Neural crest cell (in vitro differentiated cells): ENCODE measurements at places on chromosomes 5 and 9. TPM values are rescaled to one million over a fixed set of nuclear protein-coding genes. Genes with fewer than 3 reads are reported as not detected.

The PCDHGB5 gene
- 0.91 and 1.5 TPM in 2 replicates for total RNA-seq

The CDH9 gene
- total RNA-seq = 0.14 TPM in 1 of 2 replicates, not detected in the other

- no peak for DNase-seq
These were observed 78.5 kb downstream of the KIF4B start for GRCh38 chr5:155091768-155092717.

- DNase-seq = no peak
These were observed 61.0 kb downstream of the CTSL start for GRCh38 chr9:87786876-87787275.

DNA sequence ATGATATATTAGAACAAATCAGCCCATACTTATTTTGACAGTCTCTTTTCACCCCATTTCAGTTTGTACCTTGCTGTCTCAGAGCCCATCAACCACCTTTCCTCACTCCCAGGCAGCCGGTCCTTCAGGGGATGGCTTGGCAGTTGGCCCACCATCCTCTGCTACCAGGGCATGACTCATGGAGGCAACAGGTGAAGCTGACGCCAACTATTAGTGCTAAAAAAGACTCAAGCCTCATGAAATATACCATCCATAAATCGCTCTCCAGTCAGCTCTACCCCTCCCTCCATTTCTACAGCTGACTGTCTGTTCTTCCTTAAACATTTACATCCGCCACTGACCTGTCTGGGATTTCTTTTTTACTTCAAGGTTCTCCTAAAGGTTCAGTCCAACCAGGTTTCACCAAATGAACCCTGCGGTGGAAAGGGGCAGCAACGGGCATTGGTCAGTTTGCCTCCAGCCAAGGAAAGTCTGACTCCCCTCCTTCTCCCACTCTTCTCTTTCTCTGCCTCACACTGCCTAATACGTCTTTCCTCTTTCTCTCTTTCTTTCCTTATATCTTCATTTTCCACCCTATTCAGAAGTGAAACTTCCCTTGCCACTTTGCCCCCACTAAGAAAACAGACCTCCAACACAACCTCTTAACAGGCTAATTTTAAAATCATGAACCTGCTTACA, 439.1 kb downstream of the RAB3C start:
- DNase-seq = no peak

GRCh38 chr9:14524873-14525515, 168.2 kb downstream of the ZDHHC21 start:
- no peak for DNase-seq

GRCh38 chr5:126182971-126183695, 240.1 kb upstream of the GRAMD2B start:
- no peak for DNase-seq

DNA sequence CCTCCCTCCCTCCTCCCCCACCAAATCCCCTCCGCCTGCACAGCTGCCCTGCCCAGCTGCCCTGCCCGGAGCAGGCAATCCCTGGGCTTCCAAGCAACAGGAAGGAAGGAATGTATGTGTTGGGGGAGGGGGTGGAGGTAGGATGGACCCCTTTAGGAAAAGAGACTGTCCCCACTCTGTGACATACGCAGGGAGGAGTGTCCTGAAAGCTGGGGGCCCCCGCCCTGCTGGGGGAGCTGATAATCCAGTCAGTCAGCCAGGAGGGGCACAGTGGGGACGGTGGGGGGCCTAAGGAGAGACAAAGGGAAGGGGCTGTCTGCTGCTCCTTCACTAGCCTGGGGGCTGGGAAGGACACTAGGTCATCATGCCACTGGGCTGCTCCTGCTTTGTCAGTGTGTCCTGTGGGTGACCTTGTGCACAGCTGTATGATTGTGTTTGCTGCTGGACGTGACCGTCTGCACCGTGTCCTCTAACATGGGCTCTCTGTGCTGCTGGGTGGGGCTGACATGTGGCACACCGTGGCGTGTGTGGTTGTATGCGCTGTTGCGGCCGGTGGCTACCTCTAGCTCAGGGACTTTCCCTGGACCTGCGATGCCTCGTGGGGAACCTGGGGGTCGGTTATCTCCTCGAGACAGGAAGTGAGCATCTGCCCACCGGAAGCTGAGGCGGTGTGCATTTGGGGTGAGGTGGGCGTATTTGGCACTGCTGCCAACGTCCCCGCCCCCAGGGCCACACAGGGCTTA, 3.0 kb downstream of the N4BP3 start:
- peak; percentile 31 for DNase-seq

DNA sequence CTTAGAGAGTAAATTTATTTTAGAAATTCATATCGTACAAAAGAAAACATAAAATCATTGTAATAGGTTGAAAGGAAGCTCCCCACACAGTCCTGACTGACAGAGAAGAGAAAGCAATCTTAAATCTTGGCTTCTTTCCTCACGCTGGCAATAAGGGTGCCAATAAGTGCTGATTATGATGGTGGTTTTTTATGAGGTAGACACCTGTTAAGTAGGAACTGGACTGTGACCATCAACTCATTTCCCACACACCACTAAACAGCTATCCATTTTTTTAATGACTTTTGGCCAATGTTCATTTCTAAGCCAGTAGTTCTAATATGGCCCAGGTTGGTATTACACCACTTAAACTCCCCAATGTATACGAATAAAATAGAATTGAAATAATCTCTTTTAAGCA, 893.5 kb upstream of the NUDT12 start:
- no peak for DNase-seq

GRCh38 chr5:160198146-160198545, 31.2 kb upstream of the FABP6 start:
- DNase-seq = no peak

DNA sequence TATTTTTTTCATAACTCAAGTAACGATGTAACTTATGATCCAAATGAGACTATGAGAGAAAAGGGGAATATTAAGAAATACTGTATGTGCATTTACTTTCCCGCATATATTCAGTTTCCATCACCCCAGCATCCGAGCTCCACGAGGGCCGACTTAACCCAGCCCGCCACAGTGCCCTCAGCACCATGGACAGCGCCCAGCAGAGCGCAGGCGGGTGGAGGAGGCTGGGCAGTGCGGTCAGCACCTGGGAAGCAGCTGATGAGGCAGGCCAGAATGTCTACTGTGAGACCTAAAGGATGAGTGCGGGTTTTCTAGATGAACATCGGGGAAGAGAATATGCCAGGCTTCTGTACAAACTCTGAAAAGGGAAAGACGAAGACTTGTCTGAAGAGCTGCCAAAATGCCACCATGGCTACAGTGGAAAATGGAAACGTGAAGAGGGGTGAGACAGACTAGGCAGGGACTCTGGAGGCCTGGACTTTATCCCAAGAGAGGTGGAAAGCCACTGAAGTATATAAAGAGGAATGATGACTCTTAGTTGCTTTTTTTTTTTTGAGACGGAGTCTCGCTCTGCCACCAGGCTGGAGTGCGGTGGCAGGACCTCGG, 34.5 kb upstream of the MED27 start:
- peak; percentile 79 for DNase-seq

- no peak for DNase-seq
These were observed 188.8 kb downstream of the COMMD10 start for GRCh38 chr5:116273448-116274242.

DNA sequence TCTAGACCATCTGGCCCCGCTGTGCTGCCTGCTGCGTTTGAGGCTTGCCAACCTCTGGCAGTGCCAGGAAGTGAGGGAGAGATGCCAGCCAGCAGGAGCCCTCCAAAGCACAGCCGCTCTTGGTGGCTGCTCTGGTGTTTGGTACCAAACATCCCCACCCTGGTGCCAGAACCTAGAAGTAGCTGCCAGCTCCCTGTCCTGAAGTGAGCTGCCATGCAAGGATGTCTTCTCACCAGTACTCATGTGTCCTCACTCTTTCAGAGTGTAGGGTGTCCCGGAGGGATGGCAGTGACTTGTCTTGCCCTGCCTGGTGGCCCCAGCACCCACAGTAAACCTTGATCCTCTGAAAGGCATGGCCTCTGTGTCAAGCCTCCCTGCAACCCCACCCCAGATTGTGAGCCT, 43.4 kb downstream of the AMBP start:
- DNase-seq = no peak

GRCh38 chr9:122040561-122041242, 52.4 kb downstream of the TTLL11 start:
- no peak for DNase-seq

DNA sequence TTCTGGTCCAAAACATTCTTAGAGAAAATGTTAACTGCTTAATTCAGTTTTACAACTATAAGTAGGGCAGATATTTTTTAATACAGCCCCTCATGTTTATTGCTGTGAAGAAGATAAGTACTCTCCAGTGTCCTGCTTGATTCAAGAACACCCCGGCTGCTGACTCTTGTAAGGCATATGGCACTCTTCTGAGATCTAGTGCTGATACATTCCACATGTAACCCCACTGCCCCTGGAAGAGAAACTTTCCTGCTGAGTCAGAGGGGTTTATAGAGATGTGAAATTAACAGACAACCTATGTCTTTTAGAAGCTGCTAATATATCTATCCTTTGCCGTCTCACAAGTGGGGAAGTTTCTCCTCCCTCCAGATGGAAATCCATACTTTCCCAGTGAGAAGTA, 1.0 kb upstream of the MINAR2 start:
- no peak for DNase-seq

DNA sequence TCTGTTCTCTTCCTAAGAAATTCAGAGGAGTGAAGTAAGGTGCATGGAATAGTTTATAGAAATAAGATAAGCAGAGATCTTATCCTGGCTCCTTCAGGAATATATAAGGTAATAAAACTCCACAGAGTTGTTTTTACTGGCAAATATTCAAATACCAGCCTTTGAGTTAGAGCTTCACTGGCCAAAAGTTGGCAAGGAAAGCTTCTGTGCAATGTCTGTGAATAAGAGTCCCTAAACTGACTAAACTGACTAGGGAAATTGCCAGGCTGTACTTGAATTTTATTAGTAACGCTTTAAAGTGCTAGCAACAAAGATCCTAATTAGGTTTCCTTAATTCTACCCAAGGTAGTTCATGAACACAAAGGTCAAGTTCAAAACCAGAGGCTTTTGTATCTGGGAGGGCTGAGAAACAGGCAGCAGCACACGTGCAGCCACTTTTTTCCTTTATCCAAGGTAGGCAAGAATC, 131.1 kb upstream of the MPDZ start:
- DNase-seq = no peak

- no peak for DNase-seq
These were observed 23.3 kb upstream of the CDH10 start for GRCh38 chr5:24668050-24668449.

GRCh38 chr5:112419986-112420864, 1.1 kb upstream of the EPB41L4A start:
- DNase-seq = peak; percentile 80

DNA sequence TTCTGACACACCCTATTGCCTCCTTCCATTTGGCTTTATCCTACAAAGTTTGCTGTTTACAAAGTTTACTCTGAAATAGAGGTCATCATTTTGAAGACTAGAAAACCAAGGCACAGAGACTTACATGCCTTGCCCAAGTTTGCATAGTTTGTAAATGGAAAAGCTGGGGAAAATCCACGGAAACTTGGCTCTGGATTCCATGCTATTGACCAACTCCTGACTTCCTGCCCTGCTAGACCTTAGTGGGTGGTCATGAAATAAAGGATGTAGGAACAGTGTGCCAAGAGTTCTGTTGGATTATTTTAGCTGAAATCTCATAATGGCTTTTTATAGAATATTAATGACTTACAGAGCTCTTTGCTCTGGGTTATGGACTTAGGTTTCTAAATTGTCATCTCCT, 69.5 kb downstream of the GRIA1 start:
- DNase-seq = no peak

DNA sequence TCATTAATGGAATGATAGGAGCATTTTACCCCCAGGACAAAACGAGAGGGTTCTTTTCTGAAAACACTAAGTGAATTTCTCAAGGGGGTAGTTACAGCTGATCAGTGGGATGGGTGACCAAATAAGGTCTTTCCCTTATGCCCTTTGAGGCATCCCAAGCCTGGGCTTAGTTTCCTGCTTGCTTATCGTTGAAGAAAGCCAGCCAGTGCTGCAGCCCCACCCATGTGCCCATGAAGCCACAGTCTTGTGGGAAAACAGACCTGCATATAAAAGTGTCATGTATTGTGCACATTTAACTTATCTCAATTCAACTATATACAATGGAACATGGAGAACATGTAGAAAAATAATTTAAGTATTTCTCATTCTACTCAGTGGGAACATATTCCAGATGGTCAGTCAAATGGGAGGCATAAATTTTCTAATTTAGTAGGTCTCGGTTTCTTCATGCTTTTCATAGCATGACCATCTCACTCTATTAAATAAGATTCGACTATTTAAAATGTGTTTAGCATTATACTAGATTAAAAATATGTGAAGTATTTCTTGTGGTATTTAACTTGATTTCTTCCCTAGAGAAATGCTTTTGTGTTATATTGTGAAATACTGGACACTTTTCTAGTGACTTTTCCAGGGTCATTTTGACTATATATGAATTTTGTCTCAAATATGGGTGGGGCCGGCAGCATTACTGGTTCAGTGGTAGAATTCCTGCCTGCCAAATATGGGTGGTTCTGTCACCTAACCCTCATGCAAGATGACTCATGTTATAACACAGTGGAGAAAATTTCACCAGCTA, 189.7 kb upstream of the SGCD start:
- DNase-seq = no peak
